ENCODE measurements at places on chromosomes 5 and 9.

GRCh38 chr5:110716247-110717245 lies 9.9 kb downstream of the TMEM232 start:
- DNase-seq: no peak

GRCh38 chr5:91367908-91368648 lies 15.0 kb downstream of the ARRDC3 start:
- DNase-seq: no peak

DNA sequence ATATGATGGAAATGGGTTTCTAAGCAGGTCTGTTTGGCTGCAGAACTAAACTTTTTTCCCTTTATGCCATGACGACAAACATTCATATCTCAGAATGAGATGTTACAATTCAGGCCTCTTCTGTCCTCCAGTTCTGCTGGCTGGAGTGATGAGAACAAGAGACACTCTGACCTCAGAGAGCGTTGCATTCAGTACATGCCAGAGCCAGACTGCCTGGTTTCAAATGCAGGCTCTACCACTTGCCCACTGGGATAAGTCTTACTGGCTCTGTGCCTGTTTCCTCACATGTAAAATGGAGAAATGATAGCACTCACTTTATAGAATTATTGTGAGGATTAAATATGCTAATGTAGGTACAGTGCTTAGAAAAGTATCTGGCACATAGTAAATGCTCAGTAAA lies 24.8 kb upstream of the TOMM5 start:
- DNase-seq: no peak

- DNase-seq: no peak
These were observed 616.3 kb downstream of the SLCO4C1 start for GRCh38 chr5:101679816-101680215.

- no peak for DNase-seq
These were observed 498.2 kb downstream of the CDH12 start for GRCh38 chr5:22354956-22355355.

- no peak for DNase-seq
These were observed 27.6 kb downstream of the HNRNPH1 start for GRCh38 chr5:179595916-179596315.

DNA sequence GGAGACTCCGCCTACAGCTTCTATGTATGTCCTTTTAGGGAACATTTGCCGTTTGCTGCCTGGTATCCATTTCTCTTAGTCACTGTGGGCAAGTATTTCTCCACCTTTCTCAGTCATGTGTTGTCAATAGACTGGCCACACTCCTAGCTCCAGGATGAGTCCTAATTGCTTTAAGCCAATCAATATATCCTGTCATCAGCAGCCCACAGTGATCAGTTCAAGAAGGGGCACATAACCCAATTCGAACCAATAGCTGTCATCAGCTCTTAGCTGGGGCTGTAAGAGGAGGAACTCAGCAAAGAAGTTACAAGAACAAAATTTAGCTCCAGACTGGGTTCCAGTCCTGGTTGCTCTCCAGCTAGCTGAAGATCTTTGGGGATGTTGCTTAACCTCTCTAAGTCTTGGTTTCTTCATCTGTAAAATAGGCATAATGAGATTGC lies 70.7 kb upstream of the MAN2A1 start:
- no peak for DNase-seq

- DNase-seq: no peak
These were observed 44.0 kb downstream of the OLFM1 start for GRCh38 chr9:135131488-135131887.

GRCh38 chr5:150625164-150625535 lies 15.3 kb upstream of the SYNPO start:
- DNase-seq: no peak

DNA sequence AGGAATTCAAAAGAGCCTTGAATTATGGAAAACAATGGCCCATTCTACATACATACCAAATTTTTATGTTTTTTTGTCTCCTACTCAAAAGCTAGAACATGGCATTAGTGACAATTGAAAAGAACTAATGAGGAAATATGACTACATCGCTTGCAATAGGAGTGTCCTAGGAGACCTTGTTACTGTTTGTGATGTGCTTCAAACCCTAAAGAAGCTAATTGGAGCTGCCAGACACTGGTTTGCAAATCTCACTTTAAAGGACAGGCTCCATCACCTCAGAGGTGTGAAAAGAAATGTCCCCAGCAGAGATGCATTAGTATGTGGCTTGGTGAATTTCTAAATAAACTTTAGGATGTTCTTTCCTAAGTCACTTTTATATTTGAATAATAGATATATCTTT lies 354.2 kb upstream of the EFNA5 start:
- DNase-seq: no peak

- no peak for DNase-seq
These were observed 26.1 kb upstream of the RASGEF1C start for GRCh38 chr5:180235077-180235476.

DNA sequence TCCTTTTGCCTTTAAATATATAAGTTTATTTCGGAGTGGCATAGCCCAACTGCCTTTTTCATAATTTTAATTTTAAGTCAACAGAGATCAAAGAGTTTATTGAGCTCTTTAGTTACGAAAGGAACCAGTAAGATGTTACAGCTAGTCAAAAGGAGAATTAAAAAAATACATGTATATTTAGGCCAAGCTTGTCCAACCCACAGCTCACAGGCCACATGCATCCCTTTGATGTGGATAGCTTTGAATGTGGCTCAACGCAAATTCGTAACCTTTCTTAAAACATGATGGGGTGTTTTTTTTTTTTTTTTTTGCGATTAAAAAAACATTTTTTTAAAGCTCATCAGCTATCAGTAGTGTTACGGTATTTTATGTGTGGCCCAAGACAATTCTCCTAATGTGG lies 50.2 kb upstream of the IL31RA start:
- DNase-seq: no peak

- DNase-seq: no peak
These were observed 359.1 kb upstream of the IRX4 start for GRCh38 chr5:2241842-2242241.

DNA sequence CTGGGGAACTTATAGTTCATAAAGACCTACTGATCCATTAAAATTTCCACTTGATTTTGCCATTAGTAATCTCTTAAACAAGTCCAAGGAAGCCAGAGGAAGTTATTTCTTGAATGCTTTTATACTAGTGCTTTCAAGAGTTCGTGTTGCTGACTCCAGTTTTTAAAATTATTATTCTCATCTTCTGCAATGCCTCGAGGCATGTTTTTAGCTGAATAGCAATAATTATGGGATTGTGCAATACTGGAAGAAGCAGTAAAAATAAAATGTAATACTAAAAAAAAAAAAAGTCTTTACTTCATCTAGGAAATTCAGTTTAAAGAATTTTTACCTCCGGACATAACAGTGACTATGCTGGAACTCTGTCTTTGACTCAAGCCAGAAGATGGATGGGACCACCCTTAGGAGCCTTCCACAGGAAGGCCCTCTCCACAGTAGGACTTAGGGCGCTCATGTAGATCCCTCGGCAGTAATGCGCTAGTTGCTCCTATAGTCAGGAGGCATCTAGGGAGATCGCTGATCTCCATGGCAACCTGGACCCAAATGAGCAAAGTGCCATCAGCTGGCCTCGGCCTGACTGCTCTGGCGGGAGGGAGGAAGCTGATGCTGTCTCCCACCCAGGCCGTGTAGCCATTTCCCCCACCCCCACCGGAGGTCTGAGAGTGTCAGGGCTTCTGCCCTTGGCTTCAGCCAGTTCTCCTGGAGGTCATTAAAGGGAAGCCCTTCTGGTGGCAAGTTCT lies 56.7 kb downstream of the DAPK1 start:
- no peak for DNase-seq

DNA sequence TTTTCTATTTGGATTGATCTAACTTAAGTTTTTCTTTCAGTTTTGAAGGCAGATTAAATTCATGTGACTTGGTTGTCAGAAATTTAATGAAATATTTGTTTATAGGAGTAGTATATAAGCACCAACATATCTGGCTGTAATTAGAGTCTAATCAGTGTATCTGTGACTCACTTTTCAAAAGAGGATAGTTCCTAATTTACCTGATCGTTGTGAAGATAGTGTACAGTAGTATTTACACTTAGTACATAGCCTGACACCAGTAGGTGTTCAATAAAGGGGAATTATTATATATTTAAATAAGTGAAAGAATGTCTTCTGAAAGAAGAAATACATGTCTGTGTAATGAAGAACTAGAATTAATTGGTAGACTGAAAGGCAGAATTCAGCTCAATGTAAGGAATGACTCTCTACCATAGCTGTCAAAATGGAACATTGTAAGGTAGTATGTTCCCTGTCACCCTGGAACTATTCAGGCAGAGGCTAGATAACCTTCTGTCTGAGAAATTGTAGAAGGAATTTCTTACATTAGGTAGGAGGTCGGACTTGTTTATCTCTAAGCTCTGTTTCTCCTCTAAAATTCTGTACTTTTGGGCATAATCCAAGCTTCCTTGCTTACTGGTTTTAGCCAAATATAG lies 8.6 kb downstream of the TGFBR1 start:
- DNase-seq: no peak

DNA sequence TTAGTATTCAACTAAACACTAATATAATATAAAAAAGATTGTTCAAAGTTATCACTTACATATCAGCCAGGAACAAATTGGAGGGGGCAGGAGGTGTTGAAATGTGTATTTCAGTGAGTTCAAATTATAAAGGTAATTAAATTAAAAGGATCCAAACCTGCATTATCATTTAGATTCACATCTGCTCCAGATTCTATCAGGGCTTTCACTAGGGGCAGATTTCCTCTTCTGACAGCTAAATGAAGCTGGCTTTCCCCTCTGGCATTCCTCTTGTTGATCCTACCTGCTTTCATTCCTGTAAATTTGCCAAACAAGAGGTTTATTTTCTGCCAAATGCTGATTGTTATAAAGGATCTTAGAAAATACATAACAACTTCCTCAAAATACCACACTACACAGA lies 86.3 kb upstream of the GCNT4 start:
- DNase-seq: no peak
